ENCODE measurements at places on chromosomes 4 and X. TPM values are rescaled to one million over a fixed set of nuclear protein-coding genes. Genes with fewer than 3 reads are reported as not detected.

ANKRD17 gene
- 33.7 TPM for total RNA-seq

GALNTL6 gene
- 0.20 TPM for total RNA-seq

SOWAHB gene
- not detected for total RNA-seq

ADAMTS3 gene
- total RNA-seq: 0.07 TPM

ABCB7 gene
- total RNA-seq: 35.6 TPM

TRPC5OS gene
- not detected for total RNA-seq

FAM9B gene
- total RNA-seq: not detected

ERCC6L gene
- total RNA-seq: 7.1 TPM

TENM3 gene
- total RNA-seq: 13.8 TPM

SMARCA5 gene
- 32.0 TPM for total RNA-seq

DNA sequence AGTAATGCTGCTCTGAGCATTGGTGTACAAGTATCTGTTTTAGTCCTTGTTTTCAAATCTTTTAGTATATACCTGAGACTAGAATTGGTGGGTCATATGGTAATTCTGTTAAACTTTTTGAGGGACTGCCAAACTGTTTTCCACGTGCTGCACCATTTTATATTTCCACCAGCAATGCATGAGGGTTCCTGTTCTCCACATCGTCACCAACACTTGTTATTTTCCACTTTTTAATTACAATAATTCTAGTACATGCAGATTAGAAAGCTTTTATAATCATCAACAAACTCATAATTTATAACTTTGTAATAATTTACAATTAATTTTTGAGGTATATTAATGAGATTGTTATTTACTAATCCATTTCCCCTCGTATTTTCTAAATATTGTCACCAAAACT, 79.4 kb downstream of the CEP135 start:
- DNase-seq: no peak

DNA sequence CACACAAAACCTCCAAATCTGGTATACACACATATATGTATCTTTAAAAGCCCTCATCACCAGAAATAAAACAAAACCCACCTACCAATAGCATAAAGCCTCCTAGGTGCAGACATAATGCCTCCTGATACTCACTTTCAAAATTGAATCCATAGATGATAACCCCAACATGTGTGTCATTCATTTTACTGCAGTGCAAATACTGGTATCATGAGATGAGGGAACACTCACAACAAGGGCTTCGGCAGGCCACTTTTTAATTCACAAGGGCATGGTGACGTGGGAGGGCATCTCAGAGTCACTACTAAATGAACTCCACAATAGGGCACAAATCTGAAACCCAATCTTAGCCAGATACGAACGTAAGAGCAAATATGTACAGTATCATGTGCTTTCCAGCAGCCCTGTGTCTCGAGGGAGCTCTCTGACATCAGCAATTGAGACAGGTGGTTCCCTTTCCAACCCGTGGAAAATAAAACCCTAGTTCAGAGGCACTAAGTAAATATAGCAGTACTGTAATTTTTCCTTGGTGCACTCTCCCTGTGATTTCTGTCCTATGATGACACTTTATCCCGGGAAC, 14.1 kb upstream of the PPARGC1A start:
- no peak for DNase-seq

DNA sequence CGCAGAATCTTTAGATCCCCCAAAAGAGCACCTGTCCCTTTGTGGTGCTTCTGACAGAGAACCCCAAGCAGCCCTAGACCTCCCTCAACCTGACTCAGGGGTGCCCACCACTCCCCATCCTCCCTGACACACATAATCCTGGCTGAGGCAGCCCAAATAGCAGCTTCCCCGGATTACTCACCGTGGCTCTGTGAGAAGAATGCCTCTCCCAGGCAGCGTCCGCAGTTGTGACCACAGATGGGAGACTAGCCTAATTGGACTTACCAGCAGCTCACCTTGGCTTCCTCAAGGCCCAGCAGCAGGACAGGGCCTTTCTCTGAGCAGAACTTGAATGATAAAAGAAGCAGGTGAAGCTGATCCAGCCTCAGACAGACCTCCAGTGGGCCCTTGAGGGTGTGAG, 10.3 kb upstream of the ODAPH start:
- no peak for DNase-seq

- no peak for DNase-seq
These were observed 1.1 kb upstream of the HELT start for GRCh38 chr4:185016946-185017758.

GRCh38 chr4:126603210-126603609, 1029.5 kb upstream of the INTU start:
- no peak for DNase-seq

GRCh38 chr4:87848622-87849351, 16.0 kb downstream of the MEPE start:
- DNase-seq: peak; percentile 50

GRCh38 chr4:56259655-56260054, 127.6 kb downstream of the AASDH start:
- no peak for DNase-seq

- peak; percentile 31 for DNase-seq
These were observed 60.4 kb upstream of the TAF9B start for GRCh38 chrX:78199851-78200250.

DNA sequence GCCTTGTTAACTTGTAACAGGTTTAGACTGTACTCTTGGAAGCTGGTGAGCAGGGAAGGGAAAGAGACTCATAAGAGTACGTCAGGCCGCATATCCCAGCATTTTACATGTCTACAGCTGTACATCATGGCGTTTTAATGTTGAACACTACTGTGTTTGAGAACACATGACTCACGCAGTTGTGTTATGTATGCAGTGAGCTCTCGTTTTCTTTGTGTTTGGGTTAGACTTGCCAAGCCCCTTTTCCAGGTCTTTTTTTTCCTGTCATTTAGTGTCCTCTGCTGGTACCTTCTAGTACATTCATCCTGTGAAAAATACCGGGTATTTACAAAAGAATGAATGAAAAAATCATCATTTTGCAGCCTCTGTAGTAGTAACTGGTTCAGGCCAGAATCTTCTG, 35.3 kb downstream of the SMS start:
- peak; percentile 22 for DNase-seq

GRCh38 chrX:130125091-130125874, 15.0 kb upstream of the ELF4 start:
- no peak for DNase-seq

- DNase-seq: no peak
These were observed 106.9 kb downstream of the KDR start for GRCh38 chr4:55018521-55018920.

DNA sequence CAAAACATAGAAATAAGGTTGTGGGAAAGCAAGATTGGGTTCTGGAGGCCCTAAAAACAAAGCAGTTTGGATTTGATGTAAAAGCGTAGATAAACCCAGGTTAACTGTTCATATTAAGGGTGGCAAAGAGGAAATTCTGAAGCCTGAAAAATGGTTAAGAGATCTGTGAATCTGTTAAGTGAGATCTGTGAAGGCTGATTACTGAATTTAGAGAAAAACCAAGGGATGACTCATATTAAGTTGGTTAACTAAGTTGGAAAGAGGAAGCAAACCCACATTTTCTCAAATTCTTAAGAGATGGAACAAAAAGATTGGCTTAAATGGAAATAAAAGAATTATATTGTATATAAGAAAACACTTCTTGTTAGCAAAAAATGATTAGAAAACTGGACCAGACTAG, 22.8 kb downstream of the GPAT3 start:
- DNase-seq: no peak

DNA sequence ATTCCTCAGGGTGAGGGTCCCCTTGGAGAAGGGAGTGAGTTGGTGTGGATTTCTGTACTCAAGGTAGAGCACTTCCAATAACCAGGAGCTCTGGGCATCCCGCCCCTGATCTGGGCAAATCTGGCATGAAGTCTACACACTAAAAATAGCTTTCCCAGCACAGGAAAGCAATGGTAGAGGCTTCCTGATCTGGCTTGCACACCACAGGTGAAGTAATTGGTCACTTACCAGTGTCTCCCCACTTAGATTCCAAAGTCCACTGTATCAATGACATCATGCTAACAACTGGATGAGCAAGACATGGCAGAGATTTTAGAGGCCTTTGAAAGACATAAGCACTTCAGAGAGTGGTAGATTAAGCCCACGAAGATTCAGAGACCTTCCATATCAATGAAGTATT, 17.8 kb upstream of the IDS start:
- DNase-seq: no peak

GRCh38 chr4:74230902-74231499, 73.1 kb downstream of the MTHFD2L start:
- DNase-seq: peak; percentile 97

DNA sequence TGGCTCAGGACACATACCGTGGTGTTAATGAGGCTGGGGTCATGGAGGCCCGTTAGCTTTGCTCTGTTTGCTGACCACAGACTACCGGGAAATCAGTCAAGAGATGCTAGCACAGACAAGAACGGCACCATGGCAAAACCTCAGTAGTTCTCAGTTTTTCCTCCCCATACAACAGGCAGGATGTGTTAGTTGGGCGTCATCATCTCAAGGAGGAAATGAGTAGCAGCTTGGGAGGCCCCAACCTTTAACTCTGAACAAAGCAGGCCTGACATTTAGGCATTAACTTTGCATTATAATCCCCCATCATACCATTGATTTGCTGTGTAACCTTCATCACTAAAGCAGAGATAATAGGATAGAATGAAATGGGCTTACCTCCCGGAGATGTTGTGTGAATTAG, 714.2 kb downstream of the RPA4 start:
- no peak for DNase-seq

GRCh38 chrX:81316163-81316562, 114.3 kb downstream of the SH3BGRL start:
- no peak for DNase-seq

- no peak for DNase-seq
These were observed 111.4 kb downstream of the CPZ start for GRCh38 chr4:8703857-8704495.

- no peak for DNase-seq
These were observed 83.7 kb downstream of the PCYT1B start for GRCh38 chrX:24563291-24564010.

GRCh38 chrX:50188859-50189600, 11.8 kb downstream of the AKAP4 start:
- no peak for DNase-seq

DNA sequence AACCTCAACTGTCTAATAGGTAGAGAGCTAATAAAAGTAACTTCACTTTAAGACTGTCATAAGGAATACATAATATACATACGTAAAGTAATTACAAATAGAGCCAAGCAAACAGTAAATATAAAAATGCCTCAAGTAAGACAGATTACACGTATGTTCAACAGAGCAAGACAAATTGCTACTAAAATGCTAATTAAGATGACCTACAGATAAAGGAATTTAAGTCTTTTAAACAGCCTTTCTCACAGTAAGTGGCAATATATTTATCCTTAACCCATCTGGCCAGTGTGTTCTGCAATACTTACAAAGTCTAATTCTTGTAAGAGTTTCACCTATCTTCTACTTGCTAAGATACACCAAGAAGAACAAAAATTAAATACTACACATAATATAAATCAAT, 12.7 kb downstream of the G3BP2 start:
- no peak for DNase-seq

DNA sequence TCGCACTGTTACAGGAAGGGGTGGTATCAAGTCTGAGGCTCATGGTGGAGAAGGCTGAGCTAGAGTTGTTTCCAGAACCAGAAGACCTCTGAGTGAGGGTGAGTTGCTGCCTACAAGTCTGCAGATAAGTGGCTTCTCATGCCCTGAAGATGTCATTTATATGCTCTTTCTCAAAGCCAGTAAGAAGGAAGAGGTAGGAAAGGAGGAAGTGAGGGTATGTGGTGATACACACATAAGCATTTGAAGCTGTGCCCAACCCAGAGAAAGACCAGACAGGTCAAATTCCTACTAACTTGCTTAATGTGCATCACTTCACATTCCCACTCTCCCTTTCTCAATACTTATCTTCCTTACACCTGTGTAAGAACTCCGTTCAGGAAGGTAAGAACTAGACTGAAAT, at the start of gene PPBP:
TSS of gene PPBP (minus strand) at position 130 of the 400 bp plus-strand sequence. CDS start at position 43, 87 bp downstream.
- DNase-seq: no peak

GRCh38 chr4:183400035-183400434, 44.4 kb upstream of the CDKN2AIP start:
- no peak for DNase-seq

DNA sequence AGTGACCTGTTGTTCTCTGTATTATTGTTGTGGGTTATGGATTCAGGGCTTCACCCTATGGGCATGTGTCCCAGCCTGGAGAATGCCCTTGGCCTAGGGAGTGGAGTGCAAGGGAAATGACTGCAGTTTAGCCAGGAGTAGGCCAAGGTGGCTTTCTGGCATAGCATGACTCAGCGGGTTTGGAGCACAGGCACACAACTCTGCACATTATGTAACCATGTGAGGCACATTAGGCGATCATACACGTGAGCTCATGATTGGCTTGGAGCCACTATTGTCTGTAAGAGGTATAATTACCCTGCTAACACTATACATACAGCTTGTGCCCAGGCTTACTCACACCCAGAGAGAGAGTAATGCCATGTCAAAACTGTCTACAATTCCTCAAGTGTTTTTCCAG, 35.1 kb upstream of the TACR3 start:
- DNase-seq: peak; percentile 35
